Naive B cell (primary cell): ENCODE measurements at places on chromosomes 5 and 9. TPM values are rescaled to one million over a fixed set of nuclear protein-coding genes. Genes with fewer than 3 reads are reported as not detected.

ST8SIA4 gene
- 21.1 TPM for polyA plus RNA-seq

GRCh38 chr9:120362446-120362845 lies 217.5 kb downstream of the CDK5RAP2 start:
- no peak for DNase-seq
- H3K4me3 ChIP-seq: no peak overlapping the region
- no peaks in the 10 kb centered on the region for H3K4me1 ChIP-seq
- H3K27ac ChIP-seq: no peak overlapping the region
- H3K27me3 ChIP-seq: peaks cover 8% of the 10 kb centered on the region

GRCh38 chr5:142661957-142662356 lies 23.9 kb downstream of the FGF1 start:
- H3K27me3 ChIP-seq: peaks cover 32% of the 10 kb centered on the region
- no peak overlapping the region for H3K4me3 ChIP-seq
- no peaks in the 10 kb centered on the region for H3K4me1 ChIP-seq
- DNase-seq: no peak

CYFIP2 gene
- polyA plus RNA-seq: 400 TPM

DNA sequence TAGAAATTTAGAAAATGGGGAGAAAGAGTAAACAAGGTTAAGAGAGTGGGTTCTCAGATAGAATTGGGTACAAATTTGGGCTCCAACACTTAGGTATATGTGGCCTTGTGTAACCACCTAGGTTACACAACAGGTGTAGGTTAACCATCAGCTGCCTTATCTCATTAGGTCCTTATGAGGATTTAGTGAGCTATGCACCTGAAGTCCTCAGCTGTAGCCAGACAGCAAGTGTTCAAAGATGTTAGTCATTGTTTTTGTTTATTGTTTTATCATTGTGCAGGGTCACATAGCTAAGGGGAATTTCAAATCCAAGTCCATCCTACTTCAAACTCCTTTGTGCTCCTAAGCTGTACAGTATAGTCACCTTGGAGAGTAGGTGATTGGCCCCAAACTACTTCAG lies 970 bp upstream of the TRIM32 start:
- H3K4me1 ChIP-seq: peaks cover 30% of the 10 kb centered on the region
- no peaks in the 10 kb centered on the region for H3K27me3 ChIP-seq
- no peaks in the 10 kb centered on the region for H3K36me3 ChIP-seq
- peak overlapping the region; percentile 89 for H3K4me3 ChIP-seq

DNA sequence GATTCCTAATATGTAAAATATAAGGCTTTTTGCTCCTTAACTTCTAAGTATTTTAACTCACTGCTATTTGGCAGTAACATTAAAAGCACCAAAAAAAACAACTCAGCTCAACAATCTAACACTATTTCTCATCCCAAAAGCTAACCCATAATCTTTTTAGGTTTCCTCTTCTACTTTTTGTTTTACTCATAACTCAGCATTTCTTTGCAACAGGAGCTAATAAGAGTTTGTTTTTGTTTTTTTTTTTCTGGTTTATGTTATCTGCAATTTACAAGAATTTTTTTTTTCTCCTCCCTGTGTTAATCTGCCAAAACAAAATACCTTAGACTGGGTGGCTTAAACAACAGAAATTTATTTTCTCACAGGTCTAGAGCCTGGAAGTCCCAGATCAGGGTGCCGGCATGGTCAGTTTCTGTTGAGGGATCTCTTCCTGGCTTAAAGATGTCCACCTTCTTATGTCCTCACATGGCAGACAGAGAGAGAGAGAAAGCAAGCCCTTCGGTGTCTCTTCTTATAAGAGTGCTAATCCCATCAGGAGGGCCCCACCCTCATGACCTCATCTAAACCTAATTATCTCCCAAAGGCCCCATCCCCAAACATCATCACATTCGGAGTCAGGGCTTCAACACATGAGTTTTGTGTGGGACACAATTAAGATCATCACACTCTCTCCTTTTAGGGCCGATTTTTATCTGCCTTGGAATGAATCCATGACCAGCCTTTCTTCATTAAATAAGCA lies 31.2 kb downstream of the ARL15 start:
- DNase-seq: no peak
- peaks cover 1% of the 10 kb centered on the region for H3K4me1 ChIP-seq
- H3K36me3 ChIP-seq: peaks cover 18% of the 10 kb centered on the region
- H3K27me3 ChIP-seq: no peaks in the 10 kb centered on the region
- H3K27ac ChIP-seq: peak overlapping the region; percentile 22

- peaks cover 9% of the 10 kb centered on the region for H3K27me3 ChIP-seq
- H3K4me3 ChIP-seq: no peak overlapping the region
- no peaks in the 10 kb centered on the region for H3K36me3 ChIP-seq
- H3K27ac ChIP-seq: no peak overlapping the region
Observed at GRCh38 chr5:157993986-157994691, 135.2 kb upstream of the CLINT1 start.

TMEM252 gene
- not detected for polyA plus RNA-seq

DNA sequence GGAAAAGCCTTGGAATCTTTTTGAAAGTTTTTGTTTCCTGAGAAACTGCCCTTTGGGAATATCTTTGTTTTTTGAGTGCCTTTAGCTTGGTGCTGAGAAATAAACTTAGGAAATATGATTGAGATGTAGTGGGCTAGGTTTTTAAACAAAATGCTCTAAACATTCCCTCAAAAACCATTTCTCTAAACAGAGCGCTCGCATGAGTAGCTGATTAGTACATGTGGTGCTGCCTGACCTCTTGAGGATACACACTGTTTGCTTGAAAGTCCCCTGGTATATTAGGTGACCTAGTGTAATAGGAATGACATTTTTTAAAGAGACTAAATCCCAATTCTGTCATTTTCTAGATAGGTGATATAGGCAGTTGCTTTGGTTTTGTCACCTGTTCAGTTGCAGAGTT lies 132.3 kb downstream of the ADAMTSL1 start:
- no peak for DNase-seq
- no peak overlapping the region for H3K27ac ChIP-seq
- no peaks in the 10 kb centered on the region for H3K4me1 ChIP-seq
- no peaks in the 10 kb centered on the region for H3K27me3 ChIP-seq

PDCD1LG2 gene
- not detected for polyA plus RNA-seq

DNA sequence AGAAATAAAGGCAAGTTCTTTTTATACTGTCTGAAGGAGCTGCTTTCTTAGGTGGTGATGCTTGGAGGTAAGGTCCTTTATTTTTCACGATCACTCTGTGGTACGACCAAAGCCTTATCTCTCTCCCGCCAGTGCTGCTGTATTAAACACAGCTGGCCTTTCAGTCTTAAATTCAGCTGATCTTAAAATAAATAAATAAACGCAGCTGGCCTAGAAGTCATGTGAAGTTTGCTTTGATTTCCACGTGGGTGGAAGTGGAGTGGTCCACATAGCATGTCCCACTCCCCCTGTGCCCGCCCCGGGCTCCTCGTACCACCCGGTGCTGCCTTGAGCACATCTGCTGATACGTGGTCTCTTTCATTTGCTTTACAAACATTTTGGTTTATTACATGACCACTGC lies 260.4 kb downstream of the FANCC start:
- no peak for DNase-seq
- H3K27ac ChIP-seq: no peak overlapping the region
- H3K27me3 ChIP-seq: no peaks in the 10 kb centered on the region
- no peak overlapping the region for H3K4me3 ChIP-seq

EPB41L4A gene
- 1.4 TPM for polyA plus RNA-seq

- no peaks in the 10 kb centered on the region for H3K36me3 ChIP-seq
- H3K4me1 ChIP-seq: peaks cover 15% of the 10 kb centered on the region
- no peak overlapping the region for H3K4me3 ChIP-seq
- H3K27me3 ChIP-seq: no peaks in the 10 kb centered on the region
- DNase-seq: no peak
Observed at GRCh38 chr5:142780871-142781270, 10.7 kb downstream of the ARHGAP26 start.

- H3K36me3 ChIP-seq: no peaks in the 10 kb centered on the region
- DNase-seq: no peak
- H3K4me1 ChIP-seq: peaks cover 39% of the 10 kb centered on the region
- peak overlapping the region; percentile 30 for H3K4me3 ChIP-seq
- no peaks in the 10 kb centered on the region for H3K27me3 ChIP-seq
Observed at GRCh38 chr5:134463991-134464760, 52.5 kb upstream of the CDKN2AIPNL start.

CORO2A gene
- 0.57 TPM for polyA plus RNA-seq

DNA sequence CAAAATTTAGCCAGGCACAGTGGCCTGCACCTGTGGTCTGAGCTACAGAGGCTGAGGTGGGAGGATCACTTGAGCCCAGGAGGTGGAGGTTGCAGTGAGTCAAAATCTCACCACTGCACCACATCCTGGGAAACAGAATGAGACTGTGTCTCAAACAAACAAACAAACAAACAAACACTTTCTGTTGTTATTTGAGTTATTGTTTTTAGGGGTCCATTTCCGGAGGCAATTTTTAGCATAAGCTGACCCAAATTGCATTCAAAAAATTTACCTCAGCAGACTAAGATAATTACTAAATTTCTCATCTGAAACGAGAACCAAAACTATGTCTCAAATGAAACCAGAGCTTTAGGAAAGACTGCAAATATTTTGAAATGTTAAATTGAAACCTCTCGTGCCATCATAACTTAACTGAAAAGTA lies 1485.1 kb downstream of the EFNA5 start:
- H3K36me3 ChIP-seq: no peaks in the 10 kb centered on the region
- DNase-seq: no peak
- H3K27me3 ChIP-seq: no peaks in the 10 kb centered on the region
- no peak overlapping the region for H3K27ac ChIP-seq
- H3K4me1 ChIP-seq: no peaks in the 10 kb centered on the region

KIF4B gene
- not detected for polyA plus RNA-seq

- H3K27ac ChIP-seq: no peak overlapping the region
- no peak for DNase-seq
- H3K36me3 ChIP-seq: no peaks in the 10 kb centered on the region
- no peak overlapping the region for H3K4me3 ChIP-seq
Observed at GRCh38 chr5:142874540-142874939, 104.4 kb downstream of the ARHGAP26 start.
